ENCODE measurements at places on chromosomes 6 and 20.

DNA sequence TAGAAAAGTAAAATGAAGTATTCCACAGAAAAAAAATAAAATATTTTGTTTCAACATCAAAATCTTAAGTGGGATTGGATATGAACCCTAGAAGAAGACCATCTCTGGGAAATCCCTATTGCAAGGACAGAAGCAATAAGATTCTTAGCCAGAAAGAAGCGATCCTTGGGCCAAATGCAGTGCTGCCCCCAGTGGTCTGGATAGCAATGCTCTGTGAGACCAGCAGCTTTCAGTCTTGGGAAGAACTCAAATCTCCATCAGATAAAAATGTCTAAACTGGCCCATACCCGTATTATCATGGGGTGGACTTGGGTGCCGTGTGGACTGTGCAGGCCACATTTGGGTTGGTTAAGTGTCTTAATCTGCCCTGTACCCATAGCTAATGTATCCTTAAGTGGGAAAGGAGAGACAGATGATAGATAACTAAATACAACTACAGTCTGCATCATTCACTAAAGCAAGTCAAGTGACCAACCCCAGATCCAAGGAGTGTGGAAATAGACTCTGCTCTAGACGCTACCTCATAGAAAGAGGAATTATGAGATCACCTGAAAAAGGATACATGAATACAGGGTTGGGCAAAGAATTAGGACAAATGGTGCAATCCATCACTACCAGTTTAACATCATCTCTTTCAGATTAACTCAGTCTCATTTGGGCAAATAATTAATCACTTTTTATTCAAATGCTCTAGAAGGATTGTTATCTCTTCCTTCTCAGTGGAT lies 38.9 kb upstream of the SNAP25 start:
- DNase-seq = no peak

GRCh38 chr6:139282684-139283083 lies 9.1 kb downstream of the TXLNB start:
- DNase-seq = no peak

GRCh38 chr20:18858816-18859215 lies 45.2 kb downstream of the SCP2D1 start:
- DNase-seq = no peak

DNA sequence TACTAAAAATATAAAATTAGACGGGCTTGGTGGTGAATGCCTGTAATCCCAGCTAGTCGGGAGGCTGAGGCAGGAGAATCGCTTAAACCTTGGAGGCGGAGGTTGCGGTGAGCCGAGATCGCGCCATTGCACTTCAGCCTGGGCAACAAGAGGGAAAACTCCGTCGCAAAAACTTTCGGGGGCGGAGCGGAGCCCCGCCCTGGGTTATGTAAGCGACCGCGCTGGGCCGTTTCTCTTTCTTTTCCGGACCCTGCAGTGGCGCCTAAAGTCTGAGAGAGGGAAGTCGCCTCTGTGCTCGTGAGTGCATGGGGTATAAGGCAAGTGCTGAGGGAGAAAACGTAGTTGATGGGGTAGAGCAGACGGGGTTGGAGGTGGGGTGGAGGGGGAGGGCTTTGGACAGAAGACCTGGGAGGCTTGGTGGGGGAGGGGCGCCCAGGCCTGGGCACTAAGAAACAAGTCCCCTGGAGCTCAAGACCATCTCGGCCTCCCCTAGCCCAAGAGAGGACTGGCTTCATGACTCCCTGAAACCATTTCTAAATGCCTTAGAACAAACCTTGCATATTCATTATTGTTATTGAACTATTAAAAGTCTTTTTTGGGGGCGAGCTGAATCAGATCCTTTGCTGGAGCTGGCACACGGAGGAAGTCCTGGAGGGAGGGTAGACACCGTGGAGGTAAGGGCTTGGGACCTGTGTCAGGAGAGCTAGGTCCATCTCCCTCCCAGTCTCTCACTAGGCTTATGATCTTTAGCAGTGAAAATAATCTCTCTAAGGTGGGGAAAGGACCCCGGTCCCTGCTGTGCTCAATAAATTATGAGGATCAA lies 2.7 kb upstream of the MICA start:
- DNase-seq = peak; percentile 69

DNA sequence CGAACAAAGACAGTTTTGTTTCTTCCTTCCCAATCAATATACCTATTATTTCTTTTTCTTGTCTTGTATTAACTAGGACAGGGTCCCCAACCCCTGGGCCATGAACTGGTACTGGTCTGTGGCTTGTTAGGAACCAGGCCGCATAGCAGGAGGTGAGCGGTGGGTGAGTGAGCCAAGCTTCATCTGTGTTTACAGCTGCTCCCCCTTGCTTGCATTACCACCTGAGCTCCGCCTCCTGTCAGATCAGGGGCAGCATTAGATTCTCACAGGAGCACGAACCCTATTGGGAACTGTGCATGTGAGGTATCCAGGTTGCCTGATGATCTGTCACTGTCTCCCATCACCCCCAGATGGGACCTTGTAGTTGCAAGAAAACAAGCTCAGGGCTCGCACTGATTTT lies 151.9 kb downstream of the CDKAL1 start:
- DNase-seq = no peak

DNA sequence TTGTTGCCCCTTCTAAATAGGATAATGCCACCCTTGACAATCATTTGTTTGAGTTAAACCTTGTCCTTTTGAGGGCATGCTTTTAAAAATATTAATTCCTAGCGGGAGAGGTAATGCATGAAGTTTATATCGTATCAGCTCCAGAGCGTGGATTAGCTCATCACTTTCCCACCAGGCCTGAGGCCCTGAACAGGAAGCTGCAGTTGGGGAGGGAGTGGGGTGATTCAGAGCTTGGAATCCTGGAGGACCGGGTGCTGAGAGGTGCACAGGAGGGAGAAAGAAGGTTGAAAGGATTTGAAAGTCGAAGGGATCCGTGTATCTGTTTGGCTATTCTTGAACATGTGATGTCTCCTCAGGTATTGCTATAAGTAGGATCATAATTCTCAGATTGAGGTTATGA lies 25.0 kb downstream of the ZDHHC14 start:
- DNase-seq = no peak

Measured in naive B cell (primary cell).